ENCODE measurements at places on chromosomes 1 and 21.
A peak's percentile ranks its signal among the peaks of the same experiment; 100 is the strongest.

DNA sequence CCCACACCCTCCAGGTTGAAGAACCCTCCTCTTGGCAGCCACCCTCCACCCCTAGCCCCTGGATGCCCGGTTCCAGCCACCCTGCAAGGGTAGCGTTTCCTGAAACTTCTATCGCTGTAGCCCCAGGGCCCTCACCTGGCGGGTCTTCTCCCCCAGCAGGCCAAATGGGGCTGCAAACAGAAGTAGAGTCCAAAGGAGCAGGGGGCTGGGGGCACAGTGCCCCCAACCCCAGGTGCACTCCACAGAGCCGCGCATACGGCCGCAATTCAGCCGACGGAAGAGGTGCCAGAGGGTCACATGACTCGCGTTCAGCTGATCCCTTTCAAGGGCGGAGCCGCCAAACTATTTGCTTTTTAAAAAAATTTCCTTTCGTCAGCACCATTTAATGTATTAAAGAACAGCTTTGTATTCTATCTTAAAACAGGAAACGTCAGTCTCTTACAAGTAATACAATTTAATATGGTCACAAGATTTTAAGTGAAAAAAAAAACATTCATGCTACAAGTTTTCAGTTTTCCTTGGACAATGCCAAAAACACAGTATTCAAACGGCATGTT lies at the start of gene GLMP:
TSS of gene GLMP (minus strand) at position 289 of the 557 bp plus-strand sequence. CDS start at position 255, 34 bp downstream.
- H3K4me3 ChIP-seq = peak within 1 kb of the TSS; percentile 74
- H3K27ac ChIP-seq = peak within 1 kb of the TSS; percentile 52
- peaks cover 4% of the 10 kb centered on the region for H3K36me3 ChIP-seq
- peak; percentile 15 for DNase-seq
- peaks cover 13% of the 10 kb centered on the region for H3K4me1 ChIP-seq

DNA sequence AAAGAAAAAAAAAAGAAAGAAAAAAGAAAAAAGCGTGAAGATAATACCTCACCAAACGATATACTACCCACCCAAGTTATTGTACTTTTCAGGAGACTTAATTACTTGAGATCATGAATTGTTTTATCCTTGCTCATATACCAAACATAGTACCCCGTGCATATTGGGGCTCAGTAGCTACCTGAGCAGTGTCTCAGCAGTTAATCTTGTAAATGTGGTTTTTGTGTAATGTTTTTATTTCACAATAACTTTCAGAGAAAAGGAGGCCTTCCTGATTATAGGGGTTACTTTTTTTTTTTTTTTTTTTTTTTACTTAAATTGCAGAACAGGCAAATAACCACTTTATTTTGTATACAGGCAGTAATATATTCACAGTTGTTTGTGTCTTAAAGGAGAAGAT lies 80.3 kb downstream of the OSBPL9 start:
- H3K36me3 ChIP-seq = no peaks in the 10 kb centered on the region
- H3K4me1 ChIP-seq = no peaks in the 10 kb centered on the region
- H3K27ac ChIP-seq = no peak overlapping the region
- no peaks in the 10 kb centered on the region for H3K27me3 ChIP-seq
- DNase-seq = no peak

- no peaks in the 10 kb centered on the region for H3K36me3 ChIP-seq
- no peaks in the 10 kb centered on the region for H3K4me1 ChIP-seq
- H3K4me3 ChIP-seq = no peak overlapping the region
- no peak overlapping the region for H3K27ac ChIP-seq
- H3K27me3 ChIP-seq = peaks cover 3% of the 10 kb centered on the region
- DNase-seq = no peak
These were observed 8.3 kb downstream of the CNR2 start for GRCh38 chr1:23904748-23905357.

- no peak overlapping the region for H3K27ac ChIP-seq
- H3K36me3 ChIP-seq = no peaks in the 10 kb centered on the region
- H3K4me3 ChIP-seq = no peak overlapping the region
- no peak for DNase-seq
- no peaks in the 10 kb centered on the region for H3K4me1 ChIP-seq
These were observed 80.6 kb downstream of the CCDC185 start for GRCh38 chr1:223473601-223474344.

DNA sequence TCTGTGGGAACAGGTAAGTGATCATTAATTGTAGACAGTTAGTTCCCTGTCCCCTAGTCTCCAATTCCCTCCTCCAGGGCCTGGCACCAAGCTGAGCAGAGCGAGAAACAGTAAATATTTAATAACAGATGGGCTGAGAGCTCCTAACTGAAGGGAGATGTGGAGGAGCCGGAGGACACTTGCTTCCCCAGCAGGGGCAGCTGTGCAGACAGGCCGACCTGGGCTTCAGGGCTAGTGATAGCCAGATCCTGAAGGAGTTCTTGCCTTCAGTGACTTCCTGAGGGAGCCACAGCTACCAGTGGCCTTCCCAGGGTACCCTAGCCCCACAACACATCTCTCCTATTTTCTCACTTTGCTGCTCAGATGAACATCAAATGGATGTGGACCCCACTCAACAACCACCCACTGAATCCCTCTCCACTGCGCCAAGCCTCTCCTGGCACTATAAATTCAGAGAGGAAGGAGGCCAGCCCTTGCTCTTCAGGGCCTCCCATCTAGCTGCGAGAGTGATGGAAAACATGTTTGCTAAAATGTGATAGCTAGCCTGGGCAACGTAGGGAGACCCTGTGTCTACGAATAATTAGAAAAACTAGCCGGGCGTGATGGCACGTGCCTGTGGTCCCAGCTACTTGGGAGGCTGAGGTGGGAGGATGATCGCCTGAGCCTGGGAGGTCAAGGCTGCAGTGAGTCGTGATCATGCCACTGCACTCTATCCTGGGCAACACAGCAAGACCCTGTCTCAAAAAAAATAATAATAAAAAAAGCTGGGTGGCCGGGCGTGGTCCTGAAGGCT lies 26.9 kb upstream of the SYNC start:
- no peaks in the 10 kb centered on the region for H3K36me3 ChIP-seq
- no peaks in the 10 kb centered on the region for H3K4me1 ChIP-seq
- H3K4me3 ChIP-seq = no peak overlapping the region
- no peak for DNase-seq

Data from effector memory CD4-positive, alpha-beta T cell (primary cell).